Kidney epithelial cell (primary cell): ENCODE measurements at places on chromosomes 4 and X. TPM values are rescaled to one million over a fixed set of nuclear protein-coding genes. Genes with fewer than 3 reads are reported as not detected.

Gene PF4V1
- total RNA-seq: not detected in 2 replicates

Gene PARM1
- 3.0 and 3.7 TPM in 2 replicates for total RNA-seq

Gene XAGE2
- total RNA-seq: not detected in 2 replicates

Gene PPARGC1A
- 3.3 and 14.4 TPM in 2 replicates for total RNA-seq

Gene AWAT2
- total RNA-seq: not detected in 2 replicates
